ENCODE measurements at places on chromosomes 2 and 18.

- no peak for DNase-seq
Observed at GRCh38 chr2:28142386-28142785, 250.3 kb upstream of the FOSL2 start.

DNA sequence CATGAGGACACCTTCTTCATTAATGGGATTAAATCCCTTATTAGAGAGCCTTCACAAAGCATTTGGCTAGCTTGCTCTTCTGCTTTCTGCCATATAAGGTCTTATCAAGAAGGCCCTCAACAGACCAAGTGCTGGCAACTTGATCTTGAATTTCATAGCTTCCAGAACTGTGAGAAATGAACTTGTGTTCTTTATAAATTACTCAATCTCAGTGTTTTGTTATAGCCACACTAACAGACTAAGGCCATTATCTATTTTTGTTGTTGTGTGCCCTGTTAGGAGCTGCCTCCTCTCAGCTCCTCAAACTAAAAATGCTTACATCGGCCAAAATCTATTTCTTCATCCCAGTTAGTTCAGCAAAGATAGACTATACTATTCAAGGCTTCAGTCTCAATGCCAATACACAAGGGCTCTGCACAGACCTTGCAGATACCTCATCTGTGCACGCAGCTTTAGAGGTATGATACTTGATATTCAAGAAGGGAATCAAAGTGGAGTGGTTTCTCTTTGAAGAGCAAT is 182.9 kb downstream of the GPD2 start:
- DNase-seq = no peak

GRCh38 chr2:50858156-50858555 is 173.8 kb downstream of the NRXN1 start:
- no peak for DNase-seq

- DNase-seq = no peak
Observed at GRCh38 chr2:54429811-54430551, 26.1 kb upstream of the SPTBN1 start.

All from substantia nigra (tissue), 51 donors.